ENCODE measurements at places on chromosomes 16 and 17. TPM values are rescaled to one million over a fixed set of nuclear protein-coding genes. Genes with fewer than 3 reads are reported as not detected.

- DNase-seq, result no peak
These were observed 18.4 kb upstream of the TMEM106A start for GRCh38 chr17:43193251-43193650.

The ITGAD gene
- total RNA-seq, result not detected

The COG8 gene
- total RNA-seq, result 48.9 TPM

The TBC1D28 gene
- not detected for total RNA-seq

The GPR142 gene
- total RNA-seq, result not detected

DNA sequence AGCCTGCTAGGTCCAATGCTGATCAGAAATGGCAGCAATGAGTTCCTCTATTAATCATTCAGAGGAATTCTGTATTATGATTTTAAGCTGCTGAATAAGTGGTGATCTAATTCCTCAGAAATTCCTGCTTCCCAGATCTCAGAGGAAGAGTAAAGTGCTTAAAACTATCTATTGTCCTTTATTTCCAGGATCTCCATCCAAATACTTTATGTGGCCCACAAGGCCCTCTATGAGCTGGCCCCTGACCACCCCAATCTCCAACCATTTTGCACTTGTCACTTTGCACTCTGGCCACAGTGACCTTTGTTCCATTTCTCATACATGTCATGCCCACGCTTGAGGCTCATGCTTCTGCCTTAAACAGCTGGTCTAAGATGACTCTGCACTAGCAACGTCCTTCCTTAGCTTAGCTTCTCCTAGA, 93.7 kb downstream of the CA10 start:
- DNase-seq, result peak; percentile 91
